Activated CD4-positive, alpha-beta T cell treated with anti-CD3 and anti-CD28 coated beads, Interleukin-2, Interleukin-6, amounts not matched to agents 100 ng/mL and 50 ng/mL, durations not matched to agents 16 hours and 8 hours (primary cell): ENCODE measurements at places on chromosomes 2 and 18.
A peak's percentile ranks its signal among the peaks of the same experiment; 100 is the strongest.

DNA sequence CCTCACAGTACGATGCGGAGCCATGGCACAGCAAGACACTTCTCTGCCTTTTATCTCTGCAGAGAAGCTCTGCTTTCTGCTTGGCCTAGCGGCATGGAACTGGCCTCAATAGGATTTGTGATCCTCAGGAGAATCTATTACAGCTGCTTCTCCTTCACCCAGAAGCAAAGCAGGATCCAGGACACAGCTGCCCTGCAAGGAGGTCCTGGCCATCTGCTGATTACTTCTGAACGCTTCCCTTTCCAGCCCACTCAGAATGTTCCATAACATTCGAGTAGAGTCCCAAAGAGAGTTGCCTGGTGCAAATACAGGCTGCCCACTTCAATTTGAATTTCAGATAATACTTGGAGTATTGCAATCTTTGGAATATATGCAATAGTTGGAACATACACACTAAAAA, 29.2 kb upstream of the KCNS3 start:
- DNase-seq: no peak

DNA sequence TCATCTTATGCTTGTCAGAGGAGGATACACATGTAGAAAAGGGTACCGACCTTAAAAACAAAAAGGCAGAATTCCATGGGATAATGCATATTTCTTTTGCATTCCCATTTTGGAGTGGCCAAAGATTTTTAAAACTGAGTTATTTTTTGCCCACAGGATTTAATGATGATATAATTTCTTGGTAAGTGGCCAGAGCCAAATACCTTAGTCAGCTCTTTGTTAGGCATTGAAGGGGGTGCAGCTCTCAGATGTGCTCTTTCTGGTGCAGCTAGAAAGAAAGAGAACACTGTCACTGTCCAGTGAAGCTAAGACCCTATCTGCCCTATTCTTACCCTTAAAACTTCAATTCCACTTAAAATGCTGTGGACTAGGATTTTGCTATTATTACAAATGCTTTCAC, 10.8 kb downstream of the COQ10B start:
- DNase-seq: no peak

DNA sequence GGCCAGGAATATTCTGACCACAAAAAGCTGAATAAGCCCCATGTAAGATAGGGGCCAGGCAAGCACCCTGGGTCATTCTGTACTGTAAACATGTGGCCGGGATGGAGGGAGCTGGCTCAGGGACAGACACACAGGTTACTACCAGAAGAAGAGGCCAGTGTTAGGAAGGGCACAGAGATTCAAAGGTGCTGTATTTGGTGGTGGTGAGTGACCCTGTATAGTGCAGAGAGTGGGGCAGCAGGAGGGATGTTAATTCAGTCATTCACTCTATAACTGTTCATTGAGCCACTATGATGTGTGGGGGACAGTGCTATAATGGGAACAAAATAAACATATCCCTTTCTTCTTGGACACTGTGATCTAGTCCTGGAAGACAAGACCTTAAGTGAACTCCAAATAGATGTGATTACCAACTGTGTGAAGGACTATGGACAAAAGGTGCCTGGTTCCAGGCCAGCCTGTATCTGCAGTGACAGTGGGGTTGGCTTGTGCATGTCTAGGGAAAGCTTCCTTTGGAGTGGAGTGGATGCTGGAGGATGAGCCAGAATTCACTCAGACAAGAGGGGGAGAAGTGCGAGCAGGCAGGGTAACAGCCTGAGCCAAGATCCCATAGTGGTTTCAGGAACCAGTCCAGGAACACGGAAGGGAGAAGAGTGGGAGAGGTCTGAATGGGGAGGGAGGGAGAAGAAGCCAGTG, 8.3 kb downstream of the MOCOS start:
- DNase-seq: no peak

DNA sequence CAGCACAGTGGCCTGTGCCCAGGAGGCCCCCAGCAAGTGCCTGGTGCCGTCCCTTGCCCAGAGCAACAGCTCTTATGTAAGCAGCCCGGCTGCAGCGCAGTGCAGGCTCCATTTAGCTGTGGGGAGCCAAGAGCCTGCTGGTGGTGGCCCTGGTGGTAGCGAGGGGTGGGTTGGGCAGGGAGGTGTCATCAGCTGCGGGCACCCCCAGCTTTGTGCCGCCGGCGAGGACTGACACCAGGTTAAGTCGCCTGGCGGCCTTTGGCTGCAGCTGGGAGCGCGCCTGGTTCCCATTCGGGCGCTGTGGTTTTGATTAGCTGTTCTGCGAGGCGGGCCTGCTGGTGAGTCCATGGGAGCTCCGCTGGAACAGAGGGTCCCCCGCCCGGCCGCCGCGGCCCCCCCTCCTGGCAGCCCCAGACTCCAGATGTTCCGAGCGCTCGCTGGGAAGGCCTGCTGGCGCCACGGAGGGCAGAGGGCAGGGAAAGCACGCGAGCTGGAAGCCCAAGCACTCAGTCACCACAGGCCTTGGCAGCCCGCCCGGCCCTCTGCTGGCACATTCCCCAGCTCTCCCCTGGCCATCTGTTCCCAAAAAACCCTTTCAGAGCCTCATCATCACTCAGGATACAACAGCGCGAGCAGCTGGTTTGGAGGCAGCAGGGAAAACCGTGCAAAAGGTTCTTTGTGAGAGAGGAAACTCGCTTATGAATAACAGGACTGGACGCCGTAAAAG, 18.4 kb downstream of the ATOH8 start:
- DNase-seq: no peak

GRCh38 chr18:23194155-23194996, 59.1 kb downstream of the CABLES1 start:
- DNase-seq: no peak

GRCh38 chr2:101516823-101517690, 42.1 kb upstream of the RFX8 start:
- DNase-seq: peak; percentile 61

DNA sequence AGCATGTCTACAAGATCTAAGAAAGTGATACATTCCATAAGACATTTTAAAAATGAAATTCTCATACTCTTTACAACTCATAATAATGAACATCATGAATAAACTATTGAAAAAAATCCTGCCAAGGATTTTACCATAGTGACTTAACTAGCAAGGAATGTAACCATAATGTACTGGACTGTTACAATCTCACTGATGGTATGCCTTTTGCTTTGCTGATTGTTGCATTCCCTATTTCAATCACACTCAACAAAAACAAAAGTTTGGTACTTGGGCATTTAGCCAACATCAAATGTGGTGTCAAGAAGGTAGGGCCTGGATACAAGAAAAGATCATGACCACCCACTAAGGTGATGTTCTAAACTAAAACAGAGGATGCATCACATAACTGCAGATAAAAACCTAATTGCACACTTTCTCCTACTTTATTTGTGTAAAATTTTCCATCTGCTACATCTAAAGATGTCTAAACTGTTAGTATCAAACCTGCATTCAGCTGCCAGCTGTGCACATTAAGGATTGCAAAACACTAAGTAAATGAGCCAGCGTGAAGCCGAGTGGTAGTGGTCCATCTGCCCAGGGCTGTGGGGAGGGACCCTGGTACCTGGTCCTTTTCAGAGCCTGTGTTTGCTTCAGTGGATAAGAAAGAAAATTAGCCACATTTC, 564.4 kb downstream of the ZEB2 start:
- no peak for DNase-seq

GRCh38 chr2:41621563-41621962, 426.3 kb upstream of the PKDCC start:
- DNase-seq: no peak

- DNase-seq: no peak
Measured at GRCh38 chr2:49003201-49003600, 151.1 kb downstream of the FSHR start.

- no peak for DNase-seq
Measured at GRCh38 chr18:48164701-48165100, 234.2 kb upstream of the SMAD2 start.

GRCh38 chr18:57803103-57803969, at the start of gene ATP8B1:
TSS of gene ATP8B1 (minus strand) at chr18:57803315. CDS start at chr18:57731807, 71,508 bp downstream.
- DNase-seq: no peak

DNA sequence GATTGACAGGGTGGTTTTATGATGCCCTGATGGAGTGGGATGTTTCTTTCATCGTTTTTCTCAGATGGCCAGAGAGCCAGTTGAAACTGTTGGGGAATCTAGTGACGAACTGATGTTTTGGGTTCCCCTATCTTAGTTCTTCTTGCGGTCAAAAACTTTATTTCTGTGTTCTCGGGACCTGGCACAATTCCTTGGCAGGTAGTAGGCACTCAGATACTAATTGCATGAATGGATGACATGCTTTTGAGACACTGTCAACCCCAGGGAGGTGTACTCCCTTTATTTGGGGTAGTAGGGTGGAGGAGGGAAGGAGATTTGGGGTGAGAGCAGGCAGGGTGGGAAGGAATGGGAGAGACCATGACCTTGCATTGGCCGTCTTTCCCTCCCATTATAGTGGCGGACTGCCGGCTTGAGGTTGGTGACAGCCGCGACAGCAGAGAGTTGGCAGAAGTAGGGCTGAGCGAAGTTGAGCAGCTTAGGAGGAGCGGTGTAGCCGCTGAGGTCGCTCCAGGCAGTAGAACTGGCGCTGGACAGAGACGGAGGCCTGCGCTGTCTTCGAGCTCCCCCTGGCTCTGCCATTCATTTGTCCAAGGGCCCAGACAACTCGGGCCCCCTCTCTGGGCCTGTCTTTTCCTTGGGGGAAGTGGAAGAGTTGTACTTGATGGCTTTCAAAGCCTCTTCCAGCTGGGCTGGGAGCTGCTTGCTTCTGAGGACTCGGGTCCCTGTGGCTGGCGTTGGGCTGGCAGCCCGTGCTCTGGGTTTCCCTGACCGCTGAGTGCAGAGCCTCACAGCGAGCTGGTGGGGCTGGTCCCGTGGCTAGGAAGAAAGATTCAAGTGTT, 2.6 kb downstream of the TET3 start:
- DNase-seq: peak; percentile 43

DNA sequence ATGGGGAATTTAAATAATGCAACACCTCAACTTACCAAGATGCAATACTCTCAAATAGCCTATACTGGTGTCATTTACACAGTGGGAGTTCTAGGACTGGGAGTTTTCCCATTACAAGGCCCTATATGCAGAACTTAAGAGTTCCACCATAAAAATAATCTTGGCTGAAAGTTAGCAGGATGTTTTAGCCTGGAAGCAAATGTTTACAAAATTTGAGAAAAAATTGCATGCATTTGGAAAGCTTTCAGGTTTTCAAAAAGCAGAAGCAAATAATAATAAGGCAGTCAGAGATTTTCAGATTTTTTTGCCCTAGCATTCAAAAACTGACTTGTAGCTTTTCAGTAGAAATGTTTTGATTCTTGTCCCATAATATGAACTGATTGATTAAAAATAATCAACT, 397.3 kb downstream of the ARHGAP15 start:
- no peak for DNase-seq

- DNase-seq: peak; percentile 36
Measured at GRCh38 chr2:66433945-66434678, 813 bp upstream of the MEIS1 start.

GRCh38 chr2:215712871-215713790, 277.3 kb upstream of the FN1 start:
- DNase-seq: no peak

DNA sequence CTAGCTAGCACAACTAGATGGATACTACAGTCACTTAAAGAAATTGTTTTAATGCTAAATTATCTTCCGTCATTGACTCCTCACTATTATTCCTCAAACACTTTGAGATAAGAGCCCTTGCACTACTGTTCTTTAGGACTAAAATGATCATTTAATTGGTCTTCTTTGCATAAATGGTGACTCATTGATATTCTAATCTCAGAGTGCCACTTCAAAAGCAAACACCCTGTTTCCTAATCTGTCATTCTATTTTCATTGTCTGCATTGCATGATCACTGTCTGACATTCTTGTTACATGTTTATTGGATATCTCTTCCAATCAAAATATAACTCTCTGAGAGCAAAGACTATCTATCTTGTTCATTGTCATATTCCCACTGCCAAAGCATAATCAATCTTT, 313.9 kb downstream of the EXOC6B start:
- no peak for DNase-seq

DNA sequence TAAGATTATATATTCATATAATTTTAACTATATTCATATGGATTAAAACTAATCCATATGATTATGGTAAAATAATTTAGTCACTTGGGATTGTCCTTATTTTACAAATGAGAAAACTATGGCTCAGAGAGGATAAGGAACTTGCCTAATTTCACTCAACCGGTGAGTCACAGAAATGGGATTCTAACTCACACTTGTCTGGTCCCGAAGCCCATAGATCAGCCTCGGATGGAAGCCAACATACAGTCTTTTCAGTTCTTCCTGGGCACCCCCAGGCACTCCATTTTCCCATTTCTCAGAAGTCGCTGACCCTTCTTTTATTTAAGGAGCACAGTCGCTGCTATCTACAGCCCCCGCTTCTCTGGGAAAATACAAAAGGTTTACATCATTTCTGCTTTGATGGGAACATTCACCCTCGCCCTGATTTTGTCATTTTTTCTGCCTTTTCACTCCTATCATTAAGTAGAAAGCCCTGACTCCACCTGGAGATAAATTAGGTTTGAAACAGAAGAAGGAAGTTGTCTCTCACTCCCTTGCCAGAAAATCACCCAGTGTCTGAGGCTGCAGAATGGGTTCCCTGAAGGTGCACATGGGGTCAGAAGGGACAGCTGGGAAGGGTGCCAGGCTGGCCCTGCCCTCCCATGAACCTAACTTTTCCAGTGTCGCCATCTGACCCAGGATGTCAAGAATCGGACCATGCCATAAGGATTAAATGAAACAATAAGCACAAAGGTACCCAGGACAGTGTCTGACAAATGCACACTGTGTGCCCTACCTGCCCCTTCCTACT, 36.6 kb downstream of the CYP1B1 start:
- no peak for DNase-seq

- no peak for DNase-seq
Measured at GRCh38 chr18:2889761-2890192, 43.0 kb downstream of the EMILIN2 start.

GRCh38 chr2:22904126-22904684, 480.8 kb upstream of the KLHL29 start:
- peak; percentile 15 for DNase-seq

DNA sequence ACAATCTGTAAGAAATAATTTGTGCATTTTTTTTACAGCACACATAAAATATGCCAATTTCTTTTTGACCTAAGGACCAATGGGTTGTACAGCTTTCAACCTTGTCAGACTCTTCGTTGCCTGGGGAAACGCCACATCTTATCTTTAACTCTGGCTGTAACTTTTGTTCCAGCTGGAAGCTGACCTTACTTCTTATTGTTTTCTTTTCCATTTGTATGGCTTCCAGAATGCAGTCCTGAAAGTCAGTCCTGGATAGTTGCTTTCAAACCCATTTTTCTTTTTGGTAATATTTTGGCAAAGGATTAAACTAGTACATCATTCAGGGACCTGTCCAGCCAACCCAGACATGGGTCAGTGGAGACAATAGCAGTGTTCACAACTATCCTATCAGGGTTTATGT, 686.5 kb upstream of the CDH2 start:
- DNase-seq: no peak

DNA sequence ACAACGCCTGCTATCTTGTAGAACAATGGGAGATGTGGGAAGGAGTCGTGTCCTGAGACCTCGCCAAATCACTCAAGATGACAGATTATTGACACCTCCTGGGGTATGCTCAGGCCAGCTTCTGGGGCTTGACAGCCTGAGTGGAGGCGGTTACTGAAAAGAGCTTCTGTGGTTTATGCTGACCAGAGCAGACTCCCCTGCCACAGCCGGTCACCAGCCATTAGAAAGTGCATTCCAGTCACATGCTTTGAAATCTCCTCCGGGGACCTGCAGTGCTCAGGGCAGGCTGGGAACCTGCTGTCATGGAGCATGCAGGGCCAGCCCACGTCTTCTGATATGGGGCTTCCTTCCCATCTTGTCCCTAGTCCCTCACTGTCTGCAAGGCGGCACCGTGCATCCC, 215.9 kb downstream of the SEPTIN10 start:
- no peak for DNase-seq
